Inflammatory macrophage treated with lipopolysaccharide for 1 hour (primary cell): ENCODE measurements at places on chromosomes 12 and 14.

DNA sequence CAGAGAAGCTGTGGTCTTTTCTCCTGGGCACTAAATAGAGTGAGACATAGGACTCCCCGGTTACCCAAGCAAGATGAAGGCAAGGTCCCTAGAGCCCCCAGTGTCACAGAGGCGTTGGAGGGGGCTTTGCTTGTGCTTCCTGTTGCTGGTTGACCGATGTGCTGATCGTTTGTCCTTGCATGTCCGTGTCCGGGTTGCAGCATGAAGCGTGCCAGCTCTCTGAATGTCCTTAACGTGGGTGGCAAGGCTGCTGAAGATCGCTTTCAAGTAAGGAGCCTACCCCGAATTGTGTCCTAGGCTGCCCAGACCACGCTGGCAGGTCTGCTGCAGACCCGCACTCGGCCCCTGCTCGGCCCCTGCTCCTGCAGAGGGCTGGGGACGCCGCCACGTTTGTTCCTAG lies 23.1 kb downstream of the XRCC3 start:
- no peak for DNase-seq

DNA sequence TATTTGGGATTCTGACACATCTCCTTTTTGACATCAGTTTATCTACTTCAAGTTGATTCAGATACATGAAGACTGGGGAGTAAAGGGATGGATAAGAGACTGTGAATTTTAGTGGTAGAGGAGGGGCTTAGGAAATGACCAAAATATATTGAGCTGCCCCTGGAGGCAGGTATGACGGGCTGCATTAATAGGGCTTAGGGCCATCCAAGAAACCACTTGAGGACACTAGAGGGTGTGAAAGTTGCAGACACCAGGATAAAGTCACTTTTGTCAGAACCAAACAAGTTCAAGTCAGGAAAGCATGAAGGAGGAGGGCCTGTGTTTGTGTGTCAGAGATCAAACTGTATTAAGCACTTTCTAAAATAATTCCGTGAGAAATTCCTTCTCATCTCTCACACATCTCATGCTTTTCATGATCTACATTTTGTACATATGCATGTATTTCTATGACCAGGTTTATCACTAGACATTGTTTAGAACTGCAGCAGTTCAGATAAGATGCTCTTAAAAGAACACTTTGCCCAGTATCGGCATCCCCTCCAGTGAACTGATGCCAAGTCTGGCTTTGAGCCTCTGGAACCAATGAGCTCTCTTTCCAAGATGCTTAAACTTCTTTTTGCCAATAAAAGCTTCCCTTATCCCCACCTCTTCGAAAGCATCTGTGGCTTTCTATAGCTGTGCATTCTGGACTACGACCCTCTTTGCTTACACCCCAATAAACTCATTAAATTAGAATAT lies 136.9 kb downstream of the SLC38A1 start:
- DNase-seq: no peak

DNA sequence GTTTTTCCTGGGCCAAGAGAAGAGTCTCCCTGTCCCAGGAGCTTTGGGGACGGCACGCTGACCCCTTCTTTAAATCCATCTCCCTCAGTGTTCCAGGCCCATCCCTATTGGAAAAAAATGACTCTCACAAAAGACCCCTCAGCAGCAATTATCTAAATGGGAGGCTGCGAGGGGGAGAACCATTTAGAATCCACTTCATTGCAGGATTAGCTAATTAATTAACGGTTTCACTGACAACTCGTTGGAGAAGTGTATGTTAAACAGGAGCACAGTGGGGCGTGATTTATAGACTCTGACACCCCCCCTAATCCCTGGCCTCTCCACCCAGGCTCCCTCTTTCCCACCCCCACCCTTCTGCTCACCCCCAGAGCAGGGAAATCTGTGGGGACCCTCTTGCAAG lies 162.8 kb upstream of the LHX5 start:
- no peak for DNase-seq

DNA sequence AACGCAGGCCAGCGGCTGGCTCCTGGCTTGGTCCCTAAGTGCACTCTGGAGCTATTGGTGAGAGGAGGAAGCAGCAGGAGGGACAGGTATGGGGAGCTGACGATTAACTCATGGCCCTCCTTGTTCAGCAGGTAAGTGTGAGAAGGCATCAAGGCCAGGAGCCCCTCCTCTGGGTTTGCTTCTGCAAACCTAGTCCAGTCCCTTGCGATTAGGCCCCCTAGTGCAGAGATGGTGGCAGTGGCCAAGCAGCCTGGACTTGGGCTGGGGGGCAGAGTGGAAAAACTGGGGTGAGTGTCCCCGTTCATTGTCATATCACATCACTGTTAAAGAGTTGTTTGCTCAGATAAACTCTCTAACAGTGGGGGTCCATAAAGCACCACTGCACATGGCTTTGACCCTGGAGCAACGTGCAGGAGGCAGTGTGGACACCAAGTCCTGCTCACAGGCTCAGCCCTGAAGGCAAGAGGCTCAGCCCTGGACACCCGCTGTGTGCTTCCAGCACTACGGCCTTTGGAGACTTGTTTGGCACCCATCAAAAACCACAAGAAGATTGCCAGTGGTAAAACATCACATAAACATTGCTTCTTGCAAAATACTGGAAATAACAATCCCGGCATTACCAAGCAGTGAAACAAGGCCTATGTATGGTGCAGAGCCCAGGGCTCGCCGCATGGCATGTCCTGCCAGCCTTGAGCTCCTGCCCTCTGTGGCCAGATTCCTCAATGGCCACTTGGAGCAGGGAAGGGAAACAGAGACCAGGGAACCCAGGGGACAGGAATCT lies 184.3 kb upstream of the RTL1 start:
- DNase-seq: no peak

DNA sequence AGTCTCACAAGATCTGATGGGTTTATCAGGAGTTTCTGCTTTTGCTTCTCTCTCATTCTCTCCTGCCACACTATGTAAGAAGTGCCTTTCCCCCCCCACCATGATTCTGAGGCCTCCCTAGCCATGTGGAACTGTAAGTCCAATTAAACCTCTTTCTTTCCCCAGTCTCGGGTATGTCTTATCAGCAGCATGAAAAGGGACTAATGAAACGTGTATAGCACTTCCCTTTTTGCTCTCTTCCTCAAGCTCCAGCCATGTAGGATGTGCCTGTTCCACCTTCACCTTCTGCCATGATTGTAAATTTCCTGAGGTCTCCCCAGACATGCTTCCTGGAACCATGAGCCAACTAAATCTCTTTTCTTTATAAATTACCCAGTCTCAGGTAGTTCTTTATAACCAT lies 7.0 kb upstream of the CRACR2A start:
- DNase-seq: no peak

DNA sequence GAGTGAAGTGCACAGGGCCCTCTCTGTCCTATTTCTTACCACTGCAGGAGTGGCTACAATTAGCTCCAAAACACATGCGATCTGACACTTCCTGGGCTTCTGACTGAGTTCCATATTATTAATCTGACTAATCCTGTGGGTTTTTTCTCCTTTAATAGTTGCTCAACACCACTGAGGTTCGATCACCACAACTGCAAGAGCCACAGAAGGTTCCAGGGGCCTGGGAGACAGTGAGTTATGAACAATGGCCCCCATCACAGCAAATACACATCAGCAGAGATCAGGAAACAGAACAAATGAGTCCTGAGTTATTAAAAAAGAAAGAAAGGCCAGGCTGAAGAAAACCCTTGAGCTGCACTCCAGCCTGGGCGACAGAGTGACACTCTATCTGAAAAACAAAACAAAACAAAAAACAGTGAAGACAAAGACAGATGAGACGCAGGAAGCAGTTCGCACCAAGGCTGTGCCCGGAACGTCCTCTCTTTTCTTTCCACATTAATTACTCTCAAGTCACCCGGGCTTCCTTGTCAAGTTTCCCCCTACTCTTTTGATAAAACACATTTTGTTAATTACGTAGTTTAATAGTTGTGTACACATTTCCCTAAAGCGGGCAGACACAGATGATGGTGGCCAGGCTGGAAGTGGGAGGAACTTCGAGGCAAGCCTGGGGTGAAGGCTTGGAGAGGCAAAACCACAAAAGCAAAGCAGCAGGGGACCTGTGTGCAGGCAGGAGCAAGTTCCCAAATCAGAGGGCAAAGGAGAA lies 42.7 kb downstream of the CDC42BPB start:
- DNase-seq: peak; percentile 40

DNA sequence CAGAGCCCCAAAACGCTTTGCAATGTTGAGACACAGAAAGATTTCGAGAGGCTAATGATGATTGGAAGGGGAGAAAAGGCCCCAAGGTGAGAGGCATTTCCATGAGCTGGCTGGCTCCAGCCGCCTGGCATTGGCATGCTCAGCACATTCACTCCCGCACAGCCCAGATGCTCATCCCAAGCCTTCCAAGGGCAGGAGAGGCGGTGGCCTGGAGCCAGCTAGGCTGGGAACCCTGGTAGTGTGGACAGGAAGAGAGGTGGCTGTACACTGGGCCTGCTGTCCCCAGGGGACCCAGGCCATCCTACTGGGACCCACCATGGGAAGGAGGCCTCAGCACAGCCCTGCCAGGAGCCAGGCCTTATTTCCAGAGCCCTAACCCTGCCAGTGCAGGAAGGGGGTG lies 72.2 kb downstream of the SPTB start:
- DNase-seq: no peak

- DNase-seq: no peak
Measured at GRCh38 chr12:11901701-11902524, 168.8 kb upstream of the BCL2L14 start.

- DNase-seq: no peak
Measured at GRCh38 chr12:92107621-92108131, 38.0 kb downstream of the BTG1 start.

DNA sequence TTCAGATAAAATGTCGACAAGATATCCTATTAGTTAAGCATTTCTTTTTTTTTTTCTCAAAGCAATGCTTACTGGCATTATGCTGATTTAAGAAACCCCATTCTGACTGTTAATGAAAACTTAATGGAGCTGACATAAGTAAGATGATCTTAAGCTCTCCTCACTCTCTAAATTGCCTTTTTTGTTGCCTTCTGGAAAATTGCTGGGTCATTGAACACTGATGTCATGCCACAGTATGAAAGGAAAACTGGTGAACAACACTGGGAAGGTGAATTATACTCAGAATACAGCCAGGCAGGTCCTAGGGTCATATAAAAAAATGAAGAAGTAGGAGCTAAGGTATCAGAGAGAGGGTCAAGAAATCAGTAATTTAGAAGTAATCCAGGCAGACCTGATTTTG lies 179.9 kb downstream of the BTG1 start:
- DNase-seq: no peak

DNA sequence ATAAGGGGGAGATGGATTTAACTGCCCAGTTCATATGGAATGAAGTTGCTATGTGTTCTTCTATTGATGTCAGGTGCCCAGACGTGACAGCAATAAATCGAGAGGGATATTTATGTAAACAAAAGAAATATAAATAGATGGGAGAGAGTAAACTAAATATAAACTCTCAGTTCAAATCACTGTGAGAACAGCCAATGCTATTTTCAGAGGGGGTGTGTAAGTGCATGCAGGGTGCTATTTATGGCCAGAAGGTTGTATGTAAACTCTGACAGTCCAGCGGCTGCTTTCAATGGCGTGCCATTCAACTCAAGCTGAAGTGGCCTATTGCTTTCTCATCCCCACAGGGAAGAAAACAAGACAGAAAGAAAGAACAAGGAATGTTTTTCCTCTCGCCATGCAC lies 127.2 kb downstream of the KCNA5 start:
- no peak for DNase-seq

GRCh38 chr12:117158911-117159553 lies 31.2 kb downstream of the FBXO21 start:
- no peak for DNase-seq

DNA sequence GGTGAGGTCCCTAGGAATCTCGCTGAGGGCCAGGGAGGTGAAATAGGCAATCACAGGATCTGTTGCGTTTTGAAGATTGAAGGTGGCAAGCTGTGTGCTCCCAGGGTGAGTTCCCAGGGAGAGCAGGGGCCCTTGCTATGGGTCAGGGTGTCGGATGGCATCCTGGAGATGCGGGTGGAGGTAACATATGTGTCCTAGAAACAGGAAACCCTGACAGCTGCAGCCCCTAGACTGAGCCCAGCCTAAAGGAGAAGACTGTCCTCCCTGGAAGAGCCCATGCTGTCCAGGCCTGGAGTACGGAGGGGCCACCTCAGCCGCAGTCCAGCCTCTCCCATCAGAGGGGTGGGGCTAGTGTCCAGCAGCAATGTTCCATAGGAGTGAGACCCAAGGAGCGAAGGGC lies 194.2 kb downstream of the NTF3 start:
- no peak for DNase-seq

DNA sequence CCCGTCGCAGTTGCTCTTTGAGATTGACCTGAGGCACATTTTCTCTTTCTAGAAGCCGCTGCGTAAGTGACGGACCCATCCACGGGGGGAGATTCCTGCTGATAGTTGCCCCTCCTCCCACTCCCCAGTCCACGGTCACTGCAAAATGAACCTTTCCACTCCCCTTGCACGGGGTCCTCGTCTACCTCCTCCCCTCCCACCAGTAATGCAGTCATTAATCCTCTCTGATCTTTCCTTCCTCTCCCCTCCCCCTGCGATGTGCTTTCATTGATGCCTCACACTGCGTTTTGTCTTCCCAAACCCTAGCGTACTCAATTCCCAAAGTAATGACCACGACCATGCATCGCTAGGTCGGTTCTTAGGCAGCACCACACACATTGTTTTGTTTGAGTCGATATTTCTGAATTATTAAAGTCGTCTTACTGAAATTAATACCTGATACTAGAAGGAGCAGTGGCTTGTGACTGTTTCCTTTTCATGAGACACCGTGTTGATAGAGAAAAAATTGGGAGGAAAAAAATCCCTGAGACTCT lies 857 bp downstream of the ETNK1 start:
- DNase-seq: peak; percentile 22

DNA sequence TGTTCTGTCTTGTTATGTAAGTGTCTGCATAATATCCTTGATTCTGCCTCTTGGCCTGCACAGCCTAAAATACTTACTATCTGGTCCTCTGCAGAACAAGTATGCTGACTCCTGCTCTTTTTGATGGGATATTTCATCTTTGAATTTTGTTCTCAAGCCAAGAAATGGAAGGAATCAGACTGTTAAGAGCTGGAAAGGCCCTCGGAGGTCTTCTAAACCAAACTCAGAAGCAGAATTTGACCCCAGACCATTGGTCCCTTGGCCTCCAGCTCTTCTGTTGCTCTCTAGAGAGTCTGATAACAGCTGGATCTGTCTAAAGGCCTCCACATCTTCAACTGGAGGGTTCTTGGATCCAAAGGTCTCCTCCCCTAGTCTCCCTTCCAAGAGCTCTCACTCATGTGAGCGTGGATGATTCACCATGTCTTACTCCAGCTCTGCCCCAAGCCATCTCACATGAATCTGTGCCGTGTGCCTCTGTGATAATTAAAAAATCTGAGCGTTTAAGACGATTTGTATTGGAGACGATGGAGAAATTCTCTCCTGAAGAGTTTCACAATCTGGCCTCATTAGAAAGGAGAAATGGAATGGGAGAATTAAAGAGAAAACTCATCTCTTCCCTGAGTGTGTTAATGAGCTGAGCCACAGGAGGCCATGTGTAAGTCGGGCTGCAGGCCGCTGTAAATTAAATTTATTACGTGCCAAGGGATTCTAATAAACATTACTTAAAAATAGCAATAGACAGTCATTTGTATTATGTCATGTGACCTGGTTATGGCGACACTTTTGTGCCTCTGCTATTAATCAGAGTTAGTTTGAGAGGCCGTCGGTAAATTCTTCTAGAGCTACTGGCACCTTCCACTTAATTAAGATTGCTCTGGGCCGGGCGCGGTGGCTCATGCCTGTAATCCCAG lies 15.4 kb upstream of the PRIMA1 start:
- DNase-seq: no peak
